ENCODE measurements at places on chromosomes 16 and 17.
A peak's percentile ranks its signal among the peaks of the same experiment; 100 is the strongest.

- no peak for DNase-seq
Measured at GRCh38 chr17:18037486-18037885, 1.5 kb downstream of the ATPAF2 start.

GRCh38 chr16:55505333-55506015, 3.4 kb upstream of the LPCAT2 start:
- DNase-seq = no peak

- peak; percentile 24 for DNase-seq
Measured at GRCh38 chr17:41967141-41967920, 736 bp downstream of the CNP start.

DNA sequence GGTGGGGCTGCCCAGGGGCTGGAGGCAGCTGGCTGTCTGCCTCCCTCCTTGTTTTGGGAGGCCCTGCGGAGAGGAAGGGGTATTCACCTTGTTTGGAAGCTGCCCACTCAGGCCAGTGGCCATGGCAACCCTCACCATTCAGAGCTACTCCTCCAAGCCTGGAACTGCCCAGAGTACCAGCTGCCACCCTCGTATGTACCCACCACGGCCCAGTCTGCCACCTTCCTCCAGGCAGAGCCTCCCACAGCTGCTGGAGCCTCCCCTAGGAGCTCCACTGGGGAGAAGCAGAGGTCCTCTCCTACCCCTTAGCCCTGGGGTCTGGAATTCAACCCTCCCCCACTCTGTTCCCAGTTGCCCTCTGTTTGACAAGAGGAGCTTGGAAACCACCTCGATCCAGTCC, 90.7 kb downstream of the AXIN2 start:
- DNase-seq = no peak

- no peak for DNase-seq
Measured at GRCh38 chr16:78494674-78495073, 395.2 kb downstream of the WWOX start.

GRCh38 chr17:19023209-19023999, 18.8 kb upstream of the FAM83G start:
- no peak for DNase-seq

GRCh38 chr17:15124746-15125145, 140.4 kb downstream of the PMP22 start:
- DNase-seq = no peak

GRCh38 chr17:50785946-50786570, 18.7 kb upstream of the ANKRD40CL start:
- DNase-seq = no peak

DNA sequence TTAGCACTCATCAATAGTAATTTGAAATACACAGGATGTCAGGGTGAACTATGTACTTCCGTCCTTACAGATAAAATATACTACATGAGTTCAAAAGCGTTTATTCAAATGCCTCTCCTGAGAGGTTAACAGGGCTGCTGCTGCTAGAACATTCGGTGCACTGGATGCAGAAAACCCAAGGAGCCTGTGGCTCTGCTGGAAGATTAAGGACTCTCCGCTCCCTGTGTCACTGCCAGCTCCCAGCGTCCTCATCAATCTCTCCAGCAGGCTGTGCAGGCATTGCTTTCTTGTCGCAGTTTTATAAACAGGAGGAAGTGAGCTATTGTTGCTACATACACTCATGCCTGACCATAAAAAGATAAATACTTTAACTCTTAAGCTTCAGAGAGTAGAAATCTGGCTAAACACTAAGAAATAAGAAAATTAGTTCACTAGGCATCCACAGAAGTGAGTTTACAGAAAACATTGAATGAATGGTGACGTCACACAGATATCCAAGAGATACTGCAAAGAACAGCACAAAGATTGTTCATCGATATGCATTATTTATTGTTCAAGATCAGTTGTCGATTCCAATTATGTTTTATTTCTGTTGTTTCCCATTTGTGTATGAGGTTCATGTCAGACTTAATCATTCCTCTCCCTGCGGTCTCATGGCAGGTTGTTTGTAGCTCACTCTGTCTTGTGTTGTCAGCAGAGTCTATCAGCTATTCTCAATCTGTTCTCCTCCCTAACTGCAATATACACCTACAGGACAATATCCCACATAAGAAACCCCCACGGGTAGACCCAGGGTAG, 127.9 kb upstream of the MON1B start:
- no peak for DNase-seq

DNA sequence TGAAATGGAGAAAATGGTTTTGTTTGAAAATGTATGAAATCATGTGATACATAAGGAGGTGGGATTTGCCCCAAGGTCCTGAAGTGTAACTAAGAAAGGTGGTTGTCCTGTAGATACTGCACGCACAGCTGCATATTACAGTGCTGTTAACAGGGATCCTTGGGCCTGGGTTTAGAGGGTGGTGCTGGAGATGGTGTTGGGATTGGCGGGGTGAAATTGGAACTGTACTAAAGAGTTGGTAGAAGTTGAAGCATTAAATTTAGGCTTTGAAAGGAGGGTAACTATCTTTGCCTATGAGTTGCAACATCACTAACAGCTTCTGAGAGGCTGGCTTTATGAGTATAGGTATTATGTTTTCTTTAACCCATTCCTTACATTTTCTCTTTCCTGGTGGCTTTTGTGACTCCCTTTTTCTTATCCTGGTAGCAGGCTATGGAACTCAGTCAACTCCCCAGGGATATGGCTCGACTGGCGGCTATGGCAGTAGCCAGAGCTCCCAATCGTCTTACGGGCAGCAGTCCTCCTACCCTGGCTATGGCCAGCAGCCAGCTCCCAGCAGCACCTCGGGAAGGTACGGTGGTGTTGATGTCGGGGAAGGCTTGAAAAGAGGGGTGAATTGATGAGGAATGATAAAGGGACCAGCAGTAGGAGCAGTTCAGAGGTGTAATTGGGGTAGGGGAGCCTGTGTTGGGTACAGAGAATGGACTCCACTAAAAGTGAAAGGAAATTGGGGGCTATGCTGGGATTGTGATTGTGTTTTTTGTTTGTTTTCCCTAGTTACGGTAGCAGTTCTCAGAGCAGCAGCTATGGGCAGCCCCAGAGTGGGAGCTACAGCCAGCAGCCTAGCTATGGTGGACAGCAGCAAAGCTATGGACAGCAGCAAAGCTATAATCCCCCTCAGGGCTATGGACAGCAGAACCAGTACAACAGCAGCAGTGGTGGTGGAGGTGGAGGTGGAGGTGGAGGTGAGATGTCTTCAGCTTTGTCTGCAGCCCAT, 3.8 kb downstream of the FUS start:
- DNase-seq = no peak

- DNase-seq = no peak
Measured at GRCh38 chr17:61408151-61409041, 8.8 kb downstream of the TBX2 start.

DNA sequence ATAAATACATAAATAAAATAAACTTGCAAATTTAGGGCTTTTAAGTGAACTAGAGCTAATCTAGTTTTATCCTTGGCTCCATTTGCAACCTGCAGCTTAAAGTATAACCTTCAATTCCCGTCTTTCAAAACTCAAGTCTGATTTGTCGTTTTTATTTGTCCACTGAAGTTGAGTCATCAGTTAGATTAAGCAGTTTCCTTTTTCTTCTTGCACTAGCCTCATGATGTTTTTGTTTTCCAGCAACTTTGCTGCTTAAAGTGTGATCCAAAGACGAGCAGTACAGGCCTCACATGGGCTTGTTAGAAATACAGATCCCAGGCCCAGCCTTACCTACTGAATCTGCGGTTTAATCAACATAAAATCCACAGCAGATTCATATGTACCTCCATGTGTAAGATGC, 13.8 kb downstream of the ARSG start:
- no peak for DNase-seq

- DNase-seq = no peak
Measured at GRCh38 chr17:49976163-49976827, 7.3 kb downstream of the DLX4 start.

GRCh38 chr17:10051112-10051511, 146.0 kb upstream of the RCVRN start:
- no peak for DNase-seq

DNA sequence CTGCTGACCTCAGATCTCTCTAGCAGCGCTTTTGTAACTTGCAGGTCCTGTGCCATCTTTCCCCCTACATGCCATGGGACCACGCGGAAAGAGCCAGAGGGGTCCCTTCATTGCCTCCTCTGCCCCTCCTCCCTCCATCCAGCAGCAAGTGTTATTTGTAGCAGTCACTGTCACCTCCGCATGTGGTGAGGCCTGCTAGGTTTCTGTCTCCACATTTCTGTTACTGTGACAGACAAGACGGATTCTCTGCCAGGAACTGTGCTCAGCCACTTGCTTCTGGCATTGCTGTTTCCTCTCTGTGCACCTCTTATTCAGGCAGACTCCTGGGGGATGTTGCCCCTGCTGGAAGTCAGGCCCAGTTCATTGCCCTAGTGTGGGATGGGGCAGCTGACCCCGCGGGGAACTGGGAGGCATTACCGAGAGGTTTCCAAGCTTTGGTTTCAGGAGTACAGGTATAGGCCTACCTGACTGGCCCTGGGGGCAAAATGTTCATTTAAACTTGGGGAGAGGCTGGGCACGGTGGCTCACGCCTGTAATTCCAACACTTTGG, 61.2 kb downstream of the RAB11FIP4 start:
- no peak for DNase-seq

DNA sequence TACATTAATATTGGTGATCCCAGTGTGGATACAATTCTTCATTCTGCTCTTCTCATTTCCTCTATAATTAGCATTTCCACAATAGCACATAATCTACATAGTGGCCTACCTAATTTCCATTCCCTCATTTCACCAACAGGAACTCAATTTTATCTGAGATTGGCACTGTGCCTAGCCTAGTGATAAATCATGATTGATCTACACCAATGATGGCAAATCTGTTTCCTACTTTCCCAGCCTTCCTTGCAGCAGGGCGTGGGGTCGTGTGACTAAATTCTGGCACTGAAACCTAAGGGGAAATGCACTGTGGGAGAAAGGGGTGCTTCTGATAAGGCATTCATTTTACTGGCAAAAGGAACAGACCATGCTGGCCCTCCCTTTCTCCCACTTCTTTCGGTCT, 66.6 kb upstream of the TOM1L1 start:
- DNase-seq = no peak

DNA sequence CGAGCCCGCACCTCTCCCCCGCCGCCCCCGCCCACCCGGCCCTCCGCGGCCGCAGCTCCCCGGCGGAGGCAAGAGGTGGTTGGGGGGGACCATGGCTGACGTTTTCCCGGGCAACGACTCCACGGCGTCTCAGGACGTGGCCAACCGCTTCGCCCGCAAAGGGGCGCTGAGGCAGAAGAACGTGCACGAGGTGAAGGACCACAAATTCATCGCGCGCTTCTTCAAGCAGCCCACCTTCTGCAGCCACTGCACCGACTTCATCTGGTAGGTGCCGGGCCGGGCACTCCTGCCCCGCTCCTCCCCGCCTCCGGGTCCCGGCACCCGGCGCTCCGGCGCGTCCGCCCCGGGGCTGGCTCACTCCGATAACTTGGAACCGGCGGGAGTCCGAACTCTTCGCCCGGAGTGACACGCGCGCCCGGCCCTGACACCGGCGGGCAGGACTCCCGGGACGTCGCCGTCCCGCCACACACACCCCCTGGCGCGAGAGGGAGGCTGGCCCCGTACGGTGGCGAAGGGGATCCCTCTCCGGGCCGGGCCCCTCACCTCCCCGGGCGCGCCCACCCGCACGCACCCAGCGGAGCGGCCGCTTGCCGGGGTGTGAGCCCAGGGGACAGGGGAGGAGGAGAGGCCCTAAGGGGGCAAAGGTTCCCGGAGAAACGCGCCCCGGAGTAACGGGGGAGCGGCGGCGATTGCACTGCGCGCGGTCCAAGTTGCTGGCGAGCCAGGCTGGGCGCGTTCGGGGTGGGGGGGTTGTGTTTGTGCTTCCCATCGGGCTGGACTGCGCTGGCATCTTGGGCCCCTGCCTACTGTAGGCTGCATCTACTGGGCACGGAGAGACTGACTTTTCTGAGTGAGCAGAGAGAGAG, 581 bp downstream of the PRKCA start:
- DNase-seq = peak; percentile 7

DNA sequence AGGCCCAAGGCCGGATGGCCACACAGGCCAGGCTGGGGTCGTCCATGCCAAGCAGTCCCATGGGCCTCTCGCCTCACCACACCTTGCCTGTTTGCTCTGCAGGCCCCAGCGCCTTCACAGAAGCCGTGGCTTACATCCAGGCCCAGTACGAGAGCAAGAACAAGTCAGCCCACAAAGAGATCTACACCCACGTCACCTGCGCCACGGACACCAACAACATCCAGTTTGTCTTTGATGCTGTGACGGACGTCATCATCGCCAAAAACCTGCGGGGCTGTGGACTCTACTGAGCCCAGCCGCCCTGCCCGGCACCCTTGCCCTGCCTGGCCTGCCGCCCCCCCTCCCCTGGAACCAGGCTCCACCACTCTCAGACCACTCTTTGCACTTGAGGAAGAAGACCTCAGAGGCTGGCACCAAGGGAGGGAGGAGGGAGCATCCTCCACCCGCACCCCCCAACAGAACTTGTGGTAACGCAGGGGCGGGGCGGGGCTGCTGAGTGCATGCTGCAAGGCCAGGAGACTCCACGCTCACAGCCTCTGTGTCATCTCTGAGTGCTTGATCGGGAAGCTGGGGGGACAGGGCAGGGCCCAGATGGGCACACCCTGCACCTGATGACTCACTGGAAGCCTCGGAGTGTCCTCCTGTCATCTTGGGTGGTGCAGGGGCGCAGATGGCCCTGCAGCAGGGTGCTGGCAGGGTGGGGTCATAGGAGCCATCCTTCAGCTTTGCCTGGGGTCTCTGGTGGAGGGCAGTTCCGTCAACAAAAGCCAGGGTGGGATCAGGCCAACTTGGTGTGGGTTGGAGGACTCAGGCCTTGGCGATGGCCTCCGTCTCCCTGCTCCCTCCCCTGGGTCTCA, 81.5 kb downstream of the AMFR start:
- no peak for DNase-seq

GRCh38 chr17:31067691-31068184, 27.0 kb upstream of the NF1 start:
- no peak for DNase-seq

GRCh38 chr16:86512301-86512859, 2.1 kb downstream of the FOXF1 start:
- DNase-seq = no peak

DNA sequence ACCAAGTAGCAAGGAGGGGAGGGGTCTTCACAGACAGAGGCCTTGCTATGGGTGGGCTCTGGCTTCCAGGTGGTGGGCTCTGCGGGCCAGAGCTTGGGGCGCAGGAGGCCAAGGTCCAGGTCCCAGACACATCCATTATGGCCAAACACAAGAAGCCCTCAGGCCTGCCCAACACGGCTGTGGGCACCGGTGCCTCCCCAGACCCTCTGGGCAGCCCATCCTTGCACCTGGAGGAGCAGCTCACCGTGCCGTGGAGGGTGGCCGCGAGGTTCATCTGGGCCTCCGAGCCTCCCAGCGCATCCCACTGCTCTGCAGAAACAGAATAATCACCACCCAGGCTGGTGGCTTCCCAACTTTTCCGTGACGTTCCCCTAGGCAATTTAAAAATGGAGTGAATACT, 55.9 kb downstream of the TBC1D16 start:
- no peak for DNase-seq

GRCh38 chr16:66360624-66361324, 5.7 kb upstream of the CDH5 start:
- DNase-seq = no peak

DNA sequence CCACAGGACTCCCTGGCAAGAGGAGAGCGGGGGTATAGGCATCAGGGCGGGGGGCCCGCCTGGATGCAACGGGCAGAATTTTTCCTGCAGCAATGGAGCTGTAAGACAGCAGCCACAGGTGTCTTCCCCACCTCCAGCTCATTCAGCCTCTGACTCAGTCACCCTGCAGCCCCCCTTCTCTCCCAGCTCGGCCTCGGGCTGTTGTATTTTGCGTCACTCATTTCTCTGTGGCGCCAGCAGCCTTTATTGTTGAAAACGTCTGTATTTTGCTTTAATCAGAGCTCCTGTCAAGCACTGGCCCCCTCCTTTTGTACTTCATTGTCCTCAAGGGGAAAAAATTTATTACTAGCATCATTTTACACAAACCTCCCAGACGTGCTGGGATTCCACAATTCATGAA, 117.7 kb downstream of the WSCD1 start:
- DNase-seq = no peak

All from activated CD4-positive, alpha-beta T cell treated with anti-CD3 and anti-CD28 coated beads for 24 hours (primary cell).